Astrocyte (in vitro differentiated cells and primary cell): ENCODE measurements at places on chromosomes 7 and 10.

- DNase-seq: peak; percentile 38
These were observed 774 bp downstream of the TUBGCP2 start for GRCh38 chr10:133307776-133308420.

DNA sequence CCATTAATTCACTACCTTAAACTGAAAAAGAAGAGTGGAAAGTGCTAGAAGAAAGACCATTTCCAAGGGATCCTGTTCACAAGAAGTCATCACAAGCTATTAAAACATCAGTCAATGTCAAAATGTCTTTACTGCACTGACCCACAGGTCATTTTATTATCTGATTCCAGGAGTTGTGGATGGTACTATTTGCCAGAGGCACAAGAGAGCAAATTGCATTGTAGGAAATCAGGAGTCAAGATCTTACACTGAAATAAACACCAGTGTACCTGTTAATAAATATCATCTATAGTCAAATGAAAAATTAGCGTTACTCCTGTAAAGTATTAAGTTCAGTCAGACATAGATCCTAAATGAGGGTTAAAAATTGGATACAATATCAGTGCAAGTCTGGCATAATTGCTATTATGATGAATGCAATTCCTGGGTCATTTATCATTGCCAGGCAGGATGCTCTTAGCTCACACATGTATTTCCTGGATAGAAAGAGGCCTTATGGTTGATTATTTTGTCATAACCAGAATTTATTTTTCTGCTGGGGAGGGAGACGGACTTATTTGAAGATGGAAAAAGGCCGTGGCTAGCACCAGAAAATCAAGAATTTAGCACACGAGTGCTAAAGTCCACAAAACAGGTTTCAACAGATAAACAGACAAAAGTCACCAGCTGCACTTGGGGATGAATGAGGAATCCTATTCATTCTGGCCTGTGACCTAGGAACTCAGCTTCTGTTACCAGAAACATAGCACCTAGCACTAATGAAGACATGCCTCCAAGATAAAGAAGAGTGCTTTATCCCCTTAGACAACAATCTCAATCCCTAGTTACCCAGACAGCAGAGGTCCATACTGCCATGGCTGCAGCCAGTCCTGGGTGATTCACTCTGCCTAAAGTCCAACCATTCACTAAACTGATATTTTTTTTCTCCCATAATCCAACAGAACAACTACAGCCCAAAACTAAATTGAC, 683.1 kb upstream of the POM121L12 start:
- DNase-seq: no peak

DNA sequence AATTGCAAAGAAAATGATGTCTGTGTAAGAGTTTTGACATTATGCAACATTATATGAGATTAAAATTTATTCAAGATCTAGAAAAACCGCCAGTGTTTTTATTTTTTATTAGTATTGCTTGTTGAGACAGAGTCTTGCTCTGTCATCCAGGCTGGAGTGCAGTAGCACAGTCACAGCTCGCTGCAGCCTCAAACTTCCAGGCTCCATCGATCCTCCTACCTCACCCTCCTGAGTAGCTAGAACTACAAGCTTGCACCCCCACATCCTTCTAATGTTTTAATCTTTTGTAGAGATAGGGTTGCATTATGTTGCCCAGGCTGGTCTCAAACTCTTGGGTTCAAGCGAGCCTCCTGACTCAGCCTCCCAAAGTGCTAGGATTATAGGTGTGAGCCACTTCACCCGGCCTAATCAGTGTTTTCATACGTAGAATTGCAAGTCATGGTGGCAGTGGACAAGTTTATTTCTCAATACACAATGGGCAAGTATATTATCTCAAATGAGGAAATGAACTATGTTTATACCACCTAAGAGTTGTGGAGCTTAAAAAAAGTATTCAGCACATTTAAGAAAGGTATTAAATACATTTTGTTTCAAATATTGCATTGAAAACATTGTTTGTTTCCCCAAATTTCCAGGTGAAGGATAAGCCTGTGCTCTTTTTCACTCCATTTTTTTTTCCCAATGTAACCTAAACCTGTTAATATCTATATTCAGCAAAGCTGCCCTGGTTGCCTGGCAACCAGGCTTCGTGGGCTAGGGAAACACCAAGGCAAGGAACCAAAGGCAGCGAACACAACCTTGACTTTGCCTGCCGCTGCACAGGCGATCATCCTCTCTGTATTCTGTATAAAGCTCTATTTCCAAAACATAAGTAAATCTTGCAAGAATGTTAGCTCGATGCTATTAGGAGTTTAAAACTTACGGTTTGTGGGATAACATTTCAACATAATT, 163.9 kb downstream of the CACNB2 start:
- DNase-seq: no peak

GRCh38 chr7:41867639-41868280, 164.9 kb upstream of the INHBA start:
- DNase-seq: no peak

DNA sequence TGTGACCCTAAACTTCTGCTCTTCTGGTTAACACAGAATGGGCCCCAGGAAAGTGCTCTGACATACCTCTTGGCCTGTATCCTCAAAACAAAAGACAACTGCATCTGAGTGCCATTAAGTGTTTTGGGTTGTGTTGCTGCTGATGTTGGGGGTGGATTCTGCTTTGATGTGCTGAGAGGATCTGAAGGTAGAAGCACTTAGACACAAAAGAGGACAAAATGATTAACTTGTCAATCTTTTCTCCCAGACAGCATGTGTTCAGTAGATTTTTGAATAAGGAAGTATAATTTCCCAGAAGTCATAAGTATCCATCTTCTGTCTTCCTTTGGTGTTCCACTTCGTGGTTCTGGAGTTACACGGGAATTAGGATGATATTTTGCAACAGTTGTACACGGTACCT, 16.1 kb upstream of the TMEM178B start:
- no peak for DNase-seq

DNA sequence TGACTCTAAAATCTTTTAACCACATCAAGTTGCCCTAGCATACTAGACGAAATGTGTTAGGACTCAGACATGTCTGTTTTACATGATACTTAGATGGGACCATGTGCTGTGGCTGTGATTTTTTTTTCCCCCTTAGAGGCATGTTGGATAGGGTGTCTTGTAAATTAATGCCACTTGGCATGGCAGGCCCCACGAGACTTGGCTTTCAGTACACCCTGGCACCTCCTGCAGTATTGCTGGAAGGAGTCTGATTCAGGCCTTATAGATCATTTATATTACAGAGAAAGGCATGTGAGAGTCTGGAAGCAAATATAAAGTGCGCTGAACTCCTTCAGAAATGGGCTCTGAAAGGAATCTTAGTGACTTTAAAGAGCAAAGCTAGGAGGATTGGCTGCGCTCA, 494.1 kb downstream of the SDK1 start:
- DNase-seq: no peak

DNA sequence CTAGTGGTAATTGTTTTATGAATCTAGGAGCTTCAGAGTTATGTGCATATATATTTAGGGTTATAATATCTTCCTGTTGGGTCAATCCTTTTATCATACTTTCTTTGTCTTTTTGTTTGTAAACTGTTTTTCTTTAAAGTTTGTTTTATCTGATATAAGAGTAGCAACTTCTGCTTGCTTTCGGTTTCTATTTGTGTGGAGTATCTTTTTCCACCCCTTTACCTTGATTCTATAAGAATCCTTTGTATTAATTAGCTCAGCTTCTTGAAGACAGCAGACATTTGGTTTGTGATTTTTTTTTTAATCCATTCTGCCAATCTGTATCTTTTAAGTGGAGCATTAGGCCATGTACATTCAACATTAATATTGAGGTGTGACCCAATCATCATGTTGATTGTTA, 9.3 kb downstream of the CASP7 start:
- DNase-seq: no peak

DNA sequence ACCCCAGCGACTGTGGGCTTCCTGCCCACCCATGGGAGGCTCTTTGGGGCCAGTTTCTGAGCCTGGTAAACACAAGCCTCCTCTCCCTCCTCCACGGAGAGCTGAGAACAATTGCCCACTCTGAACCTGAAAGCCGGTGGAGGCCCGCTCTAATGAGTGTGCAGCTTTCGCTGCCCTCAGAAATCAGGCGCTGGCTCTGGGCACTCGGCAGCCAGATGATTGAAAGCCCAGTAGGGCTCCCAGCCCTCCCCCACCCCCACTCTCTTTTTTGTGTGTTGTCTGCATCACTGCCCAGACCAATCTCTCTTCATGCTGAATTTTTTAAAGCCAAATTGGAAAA, 438.9 kb downstream of the RPS24 start:
- DNase-seq: no peak
